ENCODE measurements at places on chromosomes 6 and 20.
A peak's percentile ranks its signal among the peaks of the same experiment; 100 is the strongest.

GRCh38 chr6:154570505-154570904 is 60.0 kb upstream of the CNKSR3 start:
- DNase-seq, result no peak

DNA sequence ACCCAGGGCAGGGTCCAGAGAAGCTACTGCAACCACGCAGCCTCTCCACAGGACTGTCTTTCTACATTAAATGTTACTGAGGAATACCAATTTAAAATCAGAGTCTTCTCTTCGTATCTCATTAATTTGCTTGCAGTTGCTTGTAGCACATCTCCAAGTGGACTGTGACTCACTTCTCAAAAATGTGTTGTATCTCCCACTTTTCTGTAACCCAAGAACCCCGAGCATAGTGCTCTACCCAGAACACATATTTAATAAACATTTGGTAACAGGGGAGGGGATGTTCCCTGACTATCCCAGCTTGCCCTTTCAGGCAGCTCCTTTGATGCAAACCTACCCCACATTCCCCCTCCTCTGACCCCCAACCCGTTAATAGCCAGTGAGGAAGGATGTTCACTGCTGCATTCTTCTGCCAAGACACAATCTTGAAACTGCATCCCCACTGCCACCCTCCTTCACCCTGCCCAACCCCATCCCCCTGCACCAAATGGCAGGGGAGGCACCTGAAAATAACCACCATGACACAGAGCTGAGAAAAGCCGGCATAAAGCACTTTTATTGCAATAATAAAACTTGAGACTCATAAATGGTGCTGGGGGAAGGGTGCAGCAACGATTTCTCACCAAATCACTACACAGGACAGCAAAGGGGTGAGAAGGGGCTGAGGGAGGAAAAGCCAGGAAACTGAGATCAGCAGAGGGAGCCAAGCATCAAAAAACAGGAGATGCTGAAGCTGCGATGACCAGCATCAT is 24.2 kb downstream of the FKBP1A start:
- DNase-seq, result no peak

GRCh38 chr20:6920991-6921613 is 153.6 kb downstream of the BMP2 start:
- peak; percentile 4 for DNase-seq

GRCh38 chr20:51931371-51931781 is 129.1 kb upstream of the SALL4 start:
- DNase-seq, result no peak

GRCh38 chr20:34311118-34312023 is 8.2 kb upstream of the AHCY start:
- DNase-seq, result no peak

- no peak for DNase-seq
Observed at GRCh38 chr20:25461786-25462545, 54.5 kb downstream of the GINS1 start.

DNA sequence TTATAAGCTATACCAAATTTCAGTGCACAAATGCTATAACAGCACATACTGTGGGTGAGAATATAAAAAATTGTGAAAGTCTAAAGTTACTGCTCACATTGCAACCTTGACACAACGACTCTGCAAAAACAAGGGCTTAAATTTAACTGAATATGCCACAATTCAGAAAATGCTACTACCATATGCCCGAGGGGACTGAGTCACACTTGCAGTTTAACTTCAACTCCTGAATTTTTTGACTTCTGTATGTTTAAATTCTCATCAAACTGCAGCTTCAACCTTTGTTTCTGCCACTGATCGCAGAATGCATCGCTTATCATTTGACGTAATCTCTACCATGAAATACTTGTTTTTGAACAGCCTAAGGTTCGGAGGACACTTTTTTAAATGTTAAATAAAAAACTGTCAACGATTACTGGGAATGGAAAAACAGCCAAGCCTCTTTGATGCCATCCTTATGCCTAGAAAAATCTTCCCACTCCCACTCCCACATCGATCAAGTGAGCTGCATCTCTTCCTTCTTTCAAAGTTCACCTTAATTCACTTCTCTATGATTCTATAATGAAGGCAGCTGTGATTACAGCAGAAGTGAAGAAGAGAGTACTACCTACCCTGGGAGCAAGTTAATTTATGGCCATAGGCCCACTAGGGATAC is 136.5 kb downstream of the ATXN1 start:
- no peak for DNase-seq

- DNase-seq, result peak; percentile 64
Observed at GRCh38 chr6:30544666-30545272, 11.5 kb downstream of the GNL1 start.

- DNase-seq, result no peak
Observed at GRCh38 chr20:59134182-59134581, 29.4 kb upstream of the ZNF831 start.

- no peak for DNase-seq
Observed at GRCh38 chr6:113457198-113457597, 399.9 kb upstream of the MARCKS start.

GRCh38 chr20:4713401-4713800 is 8.3 kb upstream of the PRND start:
- no peak for DNase-seq

DNA sequence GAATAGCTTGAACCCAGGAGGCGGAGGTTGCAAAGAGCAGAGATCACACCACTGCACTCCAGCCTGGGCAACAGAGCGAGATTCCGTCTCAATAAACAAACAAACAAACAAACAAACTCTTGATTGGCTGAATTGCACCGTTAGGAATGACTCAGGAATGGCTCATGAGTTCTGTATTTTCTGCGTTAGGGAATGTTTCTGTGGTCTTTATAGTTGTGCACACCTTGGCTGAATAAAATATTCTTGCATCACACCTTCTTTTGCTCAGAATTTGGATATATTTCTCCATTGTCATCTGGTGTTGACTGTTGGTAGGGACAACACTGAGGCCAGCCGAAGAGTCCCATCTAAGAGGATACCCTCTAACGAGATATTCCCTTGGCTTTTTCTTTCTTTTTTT is 19.6 kb upstream of the PI16 start:
- no peak for DNase-seq

DNA sequence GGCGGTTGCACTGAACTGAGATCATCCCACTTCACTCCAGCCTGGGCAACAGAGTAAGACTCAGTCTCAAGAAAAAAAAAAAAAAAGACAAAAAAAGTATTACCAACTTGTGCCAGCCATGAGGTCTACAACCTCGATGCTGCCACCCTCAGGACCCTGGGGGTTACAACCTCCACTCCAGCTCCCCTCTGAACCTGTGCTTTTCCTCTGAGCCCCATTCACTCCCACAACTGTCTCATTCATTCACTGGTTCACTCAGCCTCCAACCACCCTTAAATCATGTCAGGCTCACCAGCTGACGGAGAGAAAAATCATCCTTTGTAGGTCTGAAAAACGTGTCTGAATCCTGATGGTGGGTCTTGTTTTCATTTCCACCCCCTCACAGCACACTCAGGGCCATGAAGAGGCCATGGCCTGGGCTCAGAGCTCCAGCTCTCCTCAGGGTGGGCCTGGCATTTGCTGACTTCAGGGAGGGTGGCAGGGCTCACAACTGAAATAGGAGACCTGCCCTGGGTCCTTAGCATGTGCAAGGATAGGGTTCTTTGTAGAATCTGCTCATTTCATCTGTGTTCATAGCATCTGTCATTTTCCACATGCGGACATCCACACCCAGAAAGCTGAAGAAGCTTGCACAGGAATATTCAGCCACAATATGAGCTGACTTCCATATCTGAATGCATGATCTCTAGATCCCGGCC is 1.9 kb upstream of the ULBP1 start:
- DNase-seq, result no peak

- no peak for DNase-seq
Observed at GRCh38 chr6:139580592-139581484, 206.4 kb upstream of the CITED2 start.

DNA sequence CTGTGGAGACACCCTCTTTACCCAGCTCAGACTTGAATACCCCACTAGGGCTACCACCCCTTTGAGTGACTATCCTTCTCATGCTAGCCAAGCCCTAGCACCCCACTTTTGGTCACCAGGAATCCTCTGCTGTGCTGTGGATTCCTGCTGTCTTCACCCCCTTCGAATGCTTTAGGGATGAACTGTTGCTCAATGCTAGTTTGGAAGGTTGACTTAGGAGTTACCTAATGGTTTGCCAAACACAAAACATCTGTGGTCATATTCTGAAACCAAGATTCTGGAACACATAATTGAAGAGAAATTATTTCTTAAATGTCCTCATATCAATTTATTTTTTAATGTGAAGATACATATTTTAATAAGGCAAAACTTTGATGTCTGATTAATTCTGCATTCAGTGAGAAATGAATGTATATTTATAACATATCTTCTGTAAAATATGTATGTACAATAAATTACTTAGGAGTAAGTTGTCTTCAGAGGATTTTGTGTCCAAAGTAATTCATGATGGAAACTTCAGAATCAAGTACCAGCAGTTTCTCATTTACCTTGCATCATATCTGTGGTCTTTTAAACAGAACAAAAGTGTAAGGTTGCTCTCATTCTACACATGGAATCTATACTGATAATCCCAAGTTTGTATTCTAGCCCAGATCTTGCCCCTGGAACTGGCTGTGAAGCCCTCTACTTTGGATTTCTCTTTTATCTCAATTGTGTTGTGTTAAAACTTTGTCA is 46.9 kb downstream of the TMEM200A start:
- DNase-seq, result no peak

GRCh38 chr6:90140683-90141082 is 156.0 kb downstream of the BACH2 start:
- no peak for DNase-seq

Measured in Ammon's horn (tissue), 1 donor.